ENCODE measurements at places on chromosomes 6 and 20. TPM values are rescaled to one million over a fixed set of nuclear protein-coding genes. Genes with fewer than 3 reads are reported as not detected.

Gene PBOV1
- not detected for total RNA-seq

Gene HLA-DQA2
- 1.6 TPM for total RNA-seq

Gene ID1
- total RNA-seq = 0.88 TPM

Gene SHLD1
- total RNA-seq = 13.8 TPM

Gene PSORS1C2
- not detected for total RNA-seq

Gene C6orf132
- 0.08 TPM for total RNA-seq

Gene RPP40
- 8.3 TPM for total RNA-seq

Gene DZANK1
- total RNA-seq = 3.3 TPM

Gene FAM229B
- 5.5 TPM for total RNA-seq

Gene DLGAP4
- total RNA-seq = 30.5 TPM

Gene VGLL2
- not detected for total RNA-seq

Gene TRIM40
- not detected for total RNA-seq

Gene PAX1
- not detected for total RNA-seq

Gene LKAAEAR1
- total RNA-seq = not detected

GRCh38 chr20:41889126-41889843 is 271.1 kb upstream of the CHD6 start:
- DNase-seq = no peak

GRCh38 chr6:16240589-16241320 is 2.4 kb downstream of the GMPR start:
- DNase-seq = no peak

GRCh38 chr20:19223640-19224039 is 11.2 kb downstream of the SLC24A3 start:
- no peak for DNase-seq

- DNase-seq = no peak
Observed at GRCh38 chr6:15854826-15855710, 192.2 kb upstream of the DTNBP1 start.

GRCh38 chr6:14464055-14464454 is 346.5 kb downstream of the CD83 start:
- DNase-seq = no peak

- no peak for DNase-seq
Observed at GRCh38 chr6:141728330-141728729, 404.4 kb upstream of the GJE1 start.

DNA sequence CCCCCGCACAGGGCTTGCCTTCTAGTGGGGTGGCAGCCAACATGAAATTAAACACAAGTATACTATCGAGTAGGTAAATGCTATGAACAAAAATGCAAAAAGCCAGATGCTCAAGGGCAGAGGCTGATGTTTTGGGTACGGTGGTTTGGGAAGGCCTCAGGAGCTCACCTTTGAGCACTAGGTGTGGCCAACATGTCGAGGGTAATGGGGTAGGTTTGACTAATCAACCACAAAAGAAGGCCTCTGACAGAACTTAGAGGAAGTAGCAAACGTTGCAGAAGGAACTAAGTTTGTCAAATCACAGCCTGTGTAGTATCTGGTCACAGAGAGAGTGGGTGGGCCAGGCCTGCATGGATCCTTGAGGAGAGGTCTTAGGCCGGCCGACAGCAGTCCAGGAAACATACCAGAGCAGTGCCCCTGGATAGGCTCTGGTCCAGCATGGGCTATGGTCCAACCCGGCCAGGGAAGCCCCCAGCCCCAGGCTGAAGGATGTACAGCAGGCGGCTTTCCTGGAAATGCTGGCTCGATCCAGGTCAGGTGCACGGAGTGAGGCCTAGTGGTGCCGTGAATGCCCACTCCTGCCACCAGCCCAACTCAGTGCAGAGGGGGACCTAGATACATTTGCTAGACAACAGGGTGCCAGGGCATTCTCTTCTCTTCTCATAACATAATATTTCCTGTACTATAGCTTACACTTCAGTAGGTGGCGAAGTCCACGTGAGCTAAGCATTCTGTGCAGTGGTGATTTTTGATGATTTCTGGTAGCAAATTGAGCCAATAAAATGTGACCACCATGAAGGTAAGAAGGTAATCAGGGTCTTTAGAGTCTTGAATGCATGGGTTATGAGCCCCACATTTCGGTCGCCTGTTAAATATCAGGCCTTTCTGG is 56.3 kb upstream of the CD93 start:
- DNase-seq = no peak

GRCh38 chr20:63029358-63030121 is 22.8 kb upstream of the BHLHE23 start:
- DNase-seq = peak; percentile 25

- no peak for DNase-seq
Observed at GRCh38 chr6:34723203-34723602, 26.6 kb upstream of the ILRUN start.

DNA sequence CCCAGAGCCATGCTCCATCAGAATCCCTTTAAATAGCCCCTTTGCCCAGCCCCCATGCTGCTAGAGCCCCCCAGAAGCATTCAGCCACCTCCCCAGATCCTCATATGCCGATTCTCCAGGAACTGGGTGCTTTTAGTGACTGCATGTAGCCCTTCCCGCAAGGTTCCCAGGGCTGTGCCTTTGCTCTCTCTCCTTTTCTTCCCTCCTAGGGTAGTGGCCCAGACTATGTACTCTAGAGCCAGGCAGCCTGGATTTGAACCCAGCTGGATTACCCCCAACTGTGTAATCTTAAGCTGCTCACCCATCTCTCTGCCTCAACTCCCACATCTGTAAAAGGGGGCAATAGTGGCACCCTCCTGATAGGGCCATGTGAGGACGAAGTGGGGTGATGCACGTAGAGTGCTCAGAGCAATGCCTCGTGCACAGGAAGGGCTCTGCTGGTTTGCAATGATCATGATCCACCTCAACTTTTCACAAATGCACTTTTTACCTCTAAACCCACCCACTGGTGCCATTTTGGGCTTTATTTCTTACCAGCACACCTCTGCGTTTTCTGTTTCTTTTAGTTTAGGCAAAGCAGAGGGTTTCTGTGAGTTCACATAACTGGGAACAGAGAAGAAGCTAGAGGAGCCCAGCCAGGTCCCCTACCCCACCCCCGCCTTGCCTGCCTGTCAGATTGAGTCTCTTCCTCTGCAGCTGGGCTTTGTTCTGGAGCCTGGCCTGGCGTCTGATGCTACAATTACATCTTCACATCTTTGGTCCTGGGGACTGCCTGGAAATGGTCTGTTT is 396.5 kb downstream of the RNGTT start:
- no peak for DNase-seq

DNA sequence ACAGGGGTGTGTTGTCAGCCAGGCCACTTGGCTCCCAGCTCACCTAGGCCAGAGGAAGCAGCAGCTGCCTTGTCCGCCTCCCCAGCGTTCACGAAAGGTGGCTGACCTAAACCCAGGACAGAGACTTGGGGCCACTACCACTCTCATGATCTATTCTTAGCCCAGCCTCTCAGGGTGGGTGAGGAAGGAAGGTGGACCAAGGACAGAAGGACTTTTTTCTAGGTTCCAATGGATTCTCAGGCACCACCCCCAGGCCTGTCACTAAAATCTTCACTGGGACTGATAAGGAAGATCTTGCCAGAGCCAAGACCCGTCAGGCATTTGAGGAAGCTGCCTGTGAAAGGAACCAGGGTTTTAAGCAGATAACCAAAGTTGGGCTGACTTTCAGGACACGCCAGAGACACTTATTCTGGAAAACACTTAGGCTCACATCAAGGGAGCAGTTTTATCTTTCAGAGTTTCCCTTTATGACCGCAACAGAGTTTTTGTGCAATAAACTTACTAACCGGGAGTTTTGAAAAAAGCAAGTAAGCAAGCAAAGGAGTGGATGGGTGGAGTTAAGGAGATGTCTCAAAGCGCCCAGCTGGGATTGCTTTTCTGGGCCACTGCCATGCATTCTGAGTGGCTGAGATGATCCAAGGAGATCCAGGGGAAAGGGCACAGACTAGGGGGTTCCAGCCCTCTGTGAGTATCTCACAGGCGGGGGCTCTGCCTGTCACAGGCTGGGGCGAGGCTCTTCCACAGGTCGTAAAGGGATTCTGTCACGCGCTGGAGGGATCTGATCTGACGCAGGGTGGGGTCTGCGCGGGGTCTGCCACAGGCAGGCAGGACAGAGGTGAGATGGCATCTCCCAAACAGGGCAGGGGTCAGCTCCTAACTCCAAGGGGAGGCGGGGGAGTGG is 989 bp downstream of the FITM2 start:
- no peak for DNase-seq

GRCh38 chr20:35302421-35303335 is 10.5 kb upstream of the FAM83C start:
- no peak for DNase-seq

GRCh38 chr20:2336471-2336870 is 40.7 kb downstream of the TGM3 start:
- DNase-seq = no peak

DNA sequence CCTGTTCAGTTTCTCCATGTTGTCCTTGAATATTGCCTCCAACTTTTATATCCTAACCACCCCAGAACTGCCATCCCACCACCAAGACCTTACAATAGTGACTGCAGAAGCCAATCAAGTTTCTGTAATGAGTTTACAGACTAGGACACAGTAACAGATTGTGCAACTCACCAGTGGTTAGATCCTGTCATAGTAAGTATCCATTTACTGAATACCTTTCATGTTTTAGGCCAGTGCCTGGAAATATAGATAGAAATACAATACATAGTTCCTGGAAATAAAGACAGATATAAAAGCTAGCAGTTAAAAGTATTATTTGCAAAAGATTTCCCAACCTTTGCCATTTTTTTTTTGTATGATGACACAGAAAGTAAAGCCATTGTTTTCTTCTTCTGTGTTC is 471.8 kb upstream of the BTBD3 start:
- DNase-seq = no peak

DNA sequence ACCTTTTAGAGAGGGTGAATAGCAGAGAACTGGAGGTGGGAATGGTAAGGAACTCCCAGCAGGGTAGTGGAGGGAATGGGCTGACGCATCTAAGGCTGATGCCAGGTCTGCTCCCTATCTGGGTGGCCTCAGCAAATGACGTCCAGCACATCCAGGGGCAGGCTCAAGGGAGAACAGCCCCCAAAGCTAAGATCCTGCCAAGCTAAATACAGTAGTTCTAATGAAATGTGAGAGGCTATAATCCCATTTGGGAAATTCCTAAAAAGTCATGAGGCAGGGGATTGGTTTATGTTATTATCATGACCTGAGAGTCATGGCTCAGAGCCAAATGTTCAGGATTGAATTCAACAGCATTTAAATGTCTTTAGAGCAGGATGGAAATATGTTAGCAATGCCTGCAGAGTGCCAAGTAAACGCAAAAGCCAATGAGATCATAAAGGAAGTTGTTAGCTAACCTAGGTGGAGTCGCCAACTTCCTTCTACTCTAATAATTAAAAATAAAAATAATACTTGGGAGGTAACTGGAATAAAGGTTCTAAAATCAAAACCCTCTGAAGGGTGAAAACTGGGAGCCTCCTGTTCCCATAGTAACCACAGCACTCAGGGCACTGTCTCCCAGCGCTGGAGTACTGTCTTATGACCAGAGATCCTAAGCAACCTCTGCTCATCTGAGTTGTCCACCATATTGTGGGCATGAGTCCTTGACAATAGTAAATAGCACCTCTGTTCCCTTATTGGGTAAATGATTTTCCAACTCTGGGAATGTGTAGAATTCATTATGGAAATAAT is 34.8 kb downstream of the IYD start:
- DNase-seq = no peak

GRCh38 chr6:90431576-90431975 is 134.9 kb upstream of the BACH2 start:
- DNase-seq = no peak

GRCh38 chr6:84685983-84686584 is 78.3 kb downstream of the TBX18 start:
- DNase-seq = no peak

GRCh38 chr6:14559746-14560536 is 442.4 kb downstream of the CD83 start:
- DNase-seq = no peak

- no peak for DNase-seq
Observed at GRCh38 chr20:57393321-57394120, 2.3 kb downstream of the RBM38 start.

GRCh38 chr20:49290608-49291191 is 12.8 kb upstream of the ZNFX1 start:
- DNase-seq = no peak

DNA sequence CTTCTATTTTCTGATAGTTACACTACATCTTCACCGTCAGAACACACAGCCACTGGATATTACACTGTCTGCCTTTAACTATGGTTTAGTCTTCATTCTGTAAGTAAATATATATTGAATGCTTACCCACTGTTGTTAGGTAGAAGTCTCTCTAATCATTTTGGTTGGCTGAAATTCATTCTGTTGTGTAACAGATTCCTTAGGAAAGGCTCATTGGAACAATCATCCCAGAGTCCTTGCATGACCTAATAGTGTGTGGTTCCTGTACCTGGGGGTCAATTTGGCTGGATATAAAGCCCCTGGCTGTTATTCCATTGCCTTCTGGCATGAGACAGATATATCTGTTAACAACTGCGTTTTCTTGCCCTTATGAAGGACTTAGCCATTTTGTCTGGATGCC is 9.9 kb downstream of the BLOC1S5 start:
- no peak for DNase-seq

- no peak for DNase-seq
Observed at GRCh38 chr20:1185790-1186334, 1.1 kb upstream of the TMEM74B start.

DNA sequence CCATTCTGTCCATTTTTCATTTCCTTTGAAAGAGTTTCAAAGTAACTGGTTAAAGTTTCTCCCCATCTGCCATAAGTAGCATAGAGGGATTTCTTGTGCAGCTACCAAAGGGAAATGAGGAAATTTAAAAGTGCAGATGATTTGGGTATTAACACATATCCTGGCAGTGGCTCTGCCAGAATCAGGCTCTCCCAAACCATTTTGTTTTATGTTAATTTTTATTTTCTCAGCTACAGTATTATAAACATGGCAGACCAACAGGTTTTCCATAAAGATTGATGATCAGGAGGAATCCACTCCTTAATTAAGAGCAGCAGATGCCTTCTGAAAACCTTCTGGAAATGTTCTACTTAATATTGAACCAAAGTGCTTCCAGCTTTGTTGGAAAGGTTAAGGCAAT is 13.9 kb downstream of the PLCB4 start:
- no peak for DNase-seq

GRCh38 chr6:52293067-52293466 is 8.5 kb upstream of the MCM3 start:
- no peak for DNase-seq

GRCh38 chr20:16082051-16082550 is 491.1 kb downstream of the KIF16B start:
- no peak for DNase-seq

GRCh38 chr6:72720464-72720863 is 98.6 kb downstream of the KCNQ5 start:
- no peak for DNase-seq

- DNase-seq = no peak
Observed at GRCh38 chr6:136037876-136038460, 186.5 kb downstream of the PDE7B start.
